ENCODE measurements at places on chromosomes 3 and 15.

GRCh38 chr3:16663854-16664712 is 58.9 kb upstream of the DAZL start:
- no peak for DNase-seq

DNA sequence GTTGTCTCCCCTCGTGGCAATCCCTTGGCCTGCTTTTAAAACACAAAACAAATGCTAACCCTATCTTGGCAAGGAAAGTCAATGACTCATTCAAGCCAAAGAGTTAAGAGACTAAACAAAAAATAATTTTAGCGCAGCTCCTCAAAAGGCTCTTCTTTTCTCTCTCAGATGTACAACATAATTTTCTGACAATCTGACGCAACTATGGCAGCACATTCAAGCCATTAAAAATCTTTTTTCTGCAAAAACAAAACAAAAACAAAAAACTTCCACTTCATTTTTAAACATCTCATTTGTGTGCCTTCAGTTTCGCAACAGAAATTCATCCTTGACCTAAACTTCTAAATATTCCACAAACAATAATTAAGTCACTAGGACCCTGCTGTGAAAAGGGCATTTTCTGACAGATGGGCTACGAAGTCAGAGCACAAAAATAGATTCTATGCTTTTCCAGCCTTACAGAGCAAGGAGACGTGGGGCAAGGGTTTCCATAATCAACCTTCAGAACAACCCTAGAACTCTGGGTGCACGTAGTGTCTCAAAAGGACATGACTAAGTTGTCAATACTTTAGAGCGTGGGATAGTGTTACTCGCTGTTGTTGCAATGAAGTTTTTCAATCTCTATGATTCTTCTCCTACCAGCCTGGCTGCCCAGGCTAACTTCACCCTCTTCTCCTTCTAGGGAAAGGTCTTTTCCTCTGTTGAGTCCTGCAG is 84.3 kb downstream of the MB21D2 start:
- no peak for DNase-seq

DNA sequence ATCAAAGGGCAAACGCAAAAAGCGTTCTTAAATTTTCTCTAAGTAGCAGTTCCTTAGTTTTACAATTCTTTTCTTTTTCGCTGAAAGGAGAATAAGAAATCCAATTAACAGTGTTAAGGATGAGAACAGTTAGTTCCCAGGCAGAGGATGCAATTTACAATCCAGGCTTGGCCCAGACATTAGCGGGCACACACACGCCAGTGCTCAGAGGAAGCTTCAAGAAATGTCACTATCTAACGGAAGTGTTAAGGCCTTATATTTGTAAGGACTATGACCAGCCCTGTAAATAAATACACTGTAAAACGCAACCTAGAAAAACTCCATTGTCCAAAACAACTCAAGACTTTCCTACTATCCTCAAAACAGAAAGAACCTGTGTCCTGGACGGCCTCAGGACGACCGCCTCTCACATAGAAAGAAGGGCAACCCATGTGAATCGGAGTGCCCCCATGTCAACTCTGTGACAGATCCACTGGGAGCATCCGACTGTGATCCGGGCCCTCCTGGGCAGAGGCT is 1.3 kb downstream of the ACAP2 start:
- peak; percentile 80 for DNase-seq

GRCh38 chr3:55014906-55015305 is 87.0 kb upstream of the LRTM1 start:
- no peak for DNase-seq

- DNase-seq, result no peak
These were observed 96.9 kb downstream of the VGLL4 start for GRCh38 chr3:11546657-11547302.

DNA sequence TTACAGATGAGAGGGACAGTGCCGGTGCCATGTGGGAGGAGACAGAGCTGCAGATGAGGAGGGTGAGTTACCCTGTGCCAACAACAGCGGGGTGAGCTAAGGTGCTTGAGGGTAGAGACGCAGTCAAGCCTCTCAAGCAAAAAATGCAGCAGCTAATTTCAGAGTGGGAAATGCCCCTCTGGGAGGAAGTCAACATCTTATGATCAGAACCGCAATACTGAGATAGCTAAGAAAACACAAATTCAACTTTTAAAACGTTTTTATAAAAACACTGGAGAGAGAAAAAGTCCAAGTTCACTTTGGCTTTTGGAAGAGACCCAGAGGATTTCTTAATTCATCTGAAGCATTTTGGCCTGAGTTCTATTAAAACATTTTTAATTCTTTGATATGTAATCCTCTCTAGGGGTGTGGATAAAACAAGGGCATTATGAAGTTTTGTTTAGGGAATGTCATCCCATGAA is 319.2 kb downstream of the SLC9A9 start:
- no peak for DNase-seq

GRCh38 chr3:105793040-105793439 is 75.8 kb downstream of the CBLB start:
- DNase-seq, result no peak

GRCh38 chr3:30682434-30683155 is 76.2 kb downstream of the TGFBR2 start:
- DNase-seq, result no peak

GRCh38 chr3:72157748-72158638 is 373.0 kb upstream of the PROK2 start:
- no peak for DNase-seq

DNA sequence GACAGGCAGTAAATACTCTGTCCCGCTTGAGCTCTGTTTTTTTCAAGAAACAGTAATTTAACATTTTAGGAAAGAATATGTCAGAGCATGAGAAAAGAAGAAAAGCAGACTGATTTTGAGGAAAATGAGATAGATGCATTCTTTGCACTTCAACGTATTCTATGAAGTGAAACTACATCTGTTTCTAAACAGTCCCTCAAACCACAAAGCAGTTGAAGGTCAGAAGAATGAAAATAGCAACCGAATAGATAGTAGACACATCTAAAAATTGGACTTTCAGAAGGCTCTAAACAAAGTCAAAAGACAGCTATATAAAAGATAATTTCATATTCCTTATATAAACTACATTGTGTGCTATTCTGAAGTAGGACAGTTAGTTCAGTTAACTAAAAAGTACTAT is 172.6 kb upstream of the LRRC3B start:
- no peak for DNase-seq

DNA sequence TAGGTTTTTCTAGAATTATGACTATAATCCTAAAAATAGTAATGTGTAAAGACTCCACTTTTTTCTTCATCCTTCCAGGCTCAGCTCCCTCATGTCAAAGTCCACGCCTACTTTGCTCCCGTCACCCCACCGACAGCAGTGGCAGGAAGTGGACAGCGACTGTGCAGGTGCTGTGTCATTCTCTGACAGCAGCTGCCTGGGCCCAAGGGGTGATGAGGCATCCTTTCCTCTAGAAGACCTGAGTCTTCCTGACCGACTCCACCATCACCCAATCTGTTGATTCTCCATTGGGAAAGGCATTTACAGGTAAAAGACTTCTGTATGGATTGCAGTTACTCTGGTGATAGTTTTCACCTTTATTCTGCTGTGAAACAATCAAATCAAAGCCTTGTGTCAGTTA is 54.8 kb downstream of the UBP1 start:
- DNase-seq, result no peak

- no peak for DNase-seq
These were observed 25.7 kb downstream of the KLF13 start for GRCh38 chr15:31352339-31352751.

GRCh38 chr3:177245250-177245649 is 48.0 kb upstream of the TBL1XR1 start:
- DNase-seq, result no peak

GRCh38 chr3:149251186-149251585 is 29.6 kb upstream of the CP start:
- DNase-seq, result no peak

GRCh38 chr3:18223571-18223970 is 201.6 kb downstream of the SATB1 start:
- DNase-seq, result no peak

DNA sequence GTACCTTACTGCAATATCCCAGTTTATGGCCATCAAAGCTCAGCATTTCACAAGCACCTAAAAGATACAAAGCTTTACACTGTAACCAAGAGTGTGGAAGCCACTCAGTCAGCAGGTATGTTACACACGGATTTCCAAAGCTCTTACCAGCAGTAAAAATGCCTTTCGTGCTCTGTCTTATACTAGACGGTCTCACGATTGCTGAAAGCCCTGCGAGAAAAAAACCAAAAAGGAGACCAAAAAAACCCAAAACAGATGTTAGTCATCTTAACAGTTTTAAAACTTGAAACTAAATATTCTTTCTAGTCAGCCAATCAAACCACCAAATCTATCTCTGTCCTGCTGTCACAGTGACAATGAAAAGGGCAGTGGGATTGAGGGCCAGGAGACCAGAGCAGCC is 39.0 kb downstream of the TAMM41 start:
- no peak for DNase-seq

- no peak for DNase-seq
These were observed 152.1 kb downstream of the GABRB3 start for GRCh38 chr15:26620528-26621458.

DNA sequence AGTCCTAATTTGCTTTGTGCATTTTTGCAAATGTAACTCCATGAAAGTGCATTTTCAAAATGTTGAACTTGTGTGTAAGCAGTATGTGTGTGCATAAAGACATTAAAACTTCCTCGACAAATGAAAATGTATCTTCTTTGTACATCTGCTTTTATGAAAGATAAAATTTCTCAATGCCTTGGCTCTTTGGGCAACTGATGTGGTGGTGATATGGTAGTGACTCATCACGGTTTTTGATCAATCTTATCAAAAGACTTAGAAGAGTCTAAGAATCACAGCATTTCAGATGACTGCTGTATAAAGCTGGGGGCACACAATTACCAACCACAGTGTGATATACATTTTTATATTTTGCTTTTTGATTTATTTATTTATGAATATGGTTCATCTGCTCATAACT is 5.4 kb upstream of the MASP1 start:
- DNase-seq, result no peak

DNA sequence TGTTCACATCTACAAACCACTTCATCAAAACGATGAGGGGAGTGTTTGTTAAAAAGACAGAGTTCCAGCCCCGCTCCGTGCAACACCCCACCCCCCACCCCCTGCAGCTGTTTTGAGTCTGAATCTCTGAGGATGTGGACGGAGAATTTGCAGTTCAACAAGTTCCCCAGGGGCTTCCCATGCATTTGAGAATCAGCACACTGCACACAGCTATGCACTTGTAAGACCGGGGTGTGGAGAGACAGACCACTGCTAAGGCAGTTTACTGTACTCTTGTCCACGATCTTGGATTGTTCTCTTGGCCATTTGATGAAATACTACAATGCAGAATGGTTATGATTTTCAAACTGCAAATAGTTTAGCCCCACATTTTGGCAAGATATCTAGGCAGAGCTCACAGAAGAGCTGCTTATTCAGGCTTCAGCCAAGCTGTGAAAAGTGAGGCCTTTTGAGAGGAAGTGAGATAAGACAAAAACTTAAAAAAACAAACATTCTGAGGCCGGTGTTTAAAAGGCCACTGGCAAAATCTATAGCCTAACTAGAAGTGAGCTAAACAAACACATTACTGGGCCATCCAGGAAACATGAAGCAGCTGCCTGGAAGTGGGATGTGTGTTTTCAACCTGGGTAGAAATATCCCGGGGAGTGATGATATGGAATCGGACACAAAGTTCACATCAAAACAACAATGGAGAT is 308.2 kb upstream of the ADAMTS9 start:
- no peak for DNase-seq

DNA sequence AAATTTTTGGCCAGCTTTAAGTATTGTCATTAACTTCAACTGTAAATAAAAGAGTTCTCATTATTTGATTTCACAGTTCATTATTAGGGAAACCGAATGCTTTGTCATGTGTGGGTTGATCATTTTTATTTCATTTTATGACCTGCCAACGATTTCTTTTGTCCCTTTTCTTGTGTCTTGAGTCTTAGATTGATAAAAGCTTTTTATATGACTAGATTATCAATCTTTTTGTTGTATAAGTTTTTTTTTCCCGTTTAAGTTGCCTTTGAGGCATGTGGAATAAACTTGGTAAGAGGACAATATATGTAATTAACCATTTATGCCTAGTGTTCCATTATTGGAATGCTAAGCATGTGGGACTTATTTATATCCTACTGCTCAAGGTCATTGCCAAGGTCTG is 62.8 kb downstream of the ATP2C1 start:
- DNase-seq, result no peak

- no peak for DNase-seq
These were observed 11.8 kb upstream of the MEIS2 start for GRCh38 chr15:37112171-37112570.

- DNase-seq, result no peak
These were observed 217.8 kb upstream of the CBLB start for GRCh38 chr3:106086636-106087035.

- no peak for DNase-seq
These were observed 500.9 kb upstream of the NAALADL2 start for GRCh38 chr3:174358252-174358651.

DNA sequence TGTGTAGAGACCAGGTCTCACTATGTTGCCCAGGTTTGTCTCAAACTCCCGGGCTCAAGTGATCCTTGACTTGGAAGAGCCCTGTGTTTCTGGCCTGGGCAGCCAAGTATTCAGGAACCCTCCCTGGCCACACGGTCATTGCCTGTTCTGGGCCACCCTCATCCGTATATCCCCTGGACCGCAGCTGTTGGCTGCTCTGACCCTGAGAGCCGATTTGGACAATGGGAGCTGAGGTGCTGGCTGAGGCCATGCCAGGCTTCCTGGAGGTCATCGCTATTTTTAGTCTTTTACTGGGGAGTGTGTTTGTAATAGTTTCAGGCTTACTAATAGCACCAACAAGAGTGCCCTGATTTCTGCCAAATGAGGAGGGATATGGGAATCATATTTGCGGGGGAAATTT is 60.7 kb downstream of the ADAMTS7 start:
- DNase-seq, result peak; percentile 53

DNA sequence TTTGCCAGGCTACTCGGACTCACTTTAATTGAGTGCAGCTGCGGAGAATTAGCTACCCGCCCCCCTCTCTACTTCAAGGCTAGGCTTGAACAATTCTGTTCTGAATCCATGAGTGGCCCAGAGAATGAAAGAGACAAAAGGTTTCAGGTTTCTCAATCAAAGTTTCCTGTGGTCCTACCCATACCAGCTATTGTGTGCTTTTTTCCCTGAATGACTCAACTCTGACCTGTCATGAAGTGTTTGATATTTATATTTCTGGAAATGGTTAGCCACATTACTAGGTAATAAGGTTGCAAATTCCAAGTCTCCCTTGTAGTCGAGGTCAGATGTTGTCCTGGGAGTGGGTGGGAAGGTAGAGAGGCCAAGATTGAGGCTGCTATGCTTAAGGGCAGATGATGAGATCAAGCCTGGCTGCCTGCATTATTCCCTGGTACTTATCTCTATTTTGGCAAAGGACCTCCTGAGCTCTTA is 392.7 kb upstream of the TBL1XR1 start:
- no peak for DNase-seq

- DNase-seq, result no peak
These were observed 224.8 kb upstream of the BHLHE40 start for GRCh38 chr3:4754180-4755086.

GRCh38 chr3:127819656-127820055 is 2.7 kb downstream of the MGLL start:
- no peak for DNase-seq

DNA sequence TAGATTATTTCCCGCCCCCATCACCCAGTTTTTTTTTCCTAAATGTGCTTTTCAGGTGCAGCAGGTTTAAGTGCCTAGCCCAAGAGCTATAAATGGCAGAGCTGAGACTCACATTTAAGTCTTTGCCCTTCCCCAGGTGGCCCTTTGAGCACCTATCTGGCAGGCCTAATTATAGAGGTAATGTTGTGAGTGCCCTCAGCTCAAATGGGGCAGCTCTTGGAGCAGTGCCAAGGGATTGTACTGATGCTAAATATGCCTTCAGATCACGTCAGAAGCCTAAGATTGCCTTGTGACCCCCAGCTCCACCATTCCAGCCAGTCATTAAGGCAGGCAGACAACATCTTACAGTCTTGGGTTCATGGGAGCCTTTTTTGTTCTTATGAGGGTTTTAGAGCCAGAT is 159.5 kb downstream of the RPLP1 start:
- no peak for DNase-seq

Measured in suprapubic skin (tissue), 4 donors.